ENCODE measurements at places on chromosomes 1 and 21. TPM values are rescaled to one million over a fixed set of nuclear protein-coding genes. Genes with fewer than 3 reads are reported as not detected.
A peak's percentile ranks its signal among the peaks of the same experiment; 100 is the strongest.

DNA sequence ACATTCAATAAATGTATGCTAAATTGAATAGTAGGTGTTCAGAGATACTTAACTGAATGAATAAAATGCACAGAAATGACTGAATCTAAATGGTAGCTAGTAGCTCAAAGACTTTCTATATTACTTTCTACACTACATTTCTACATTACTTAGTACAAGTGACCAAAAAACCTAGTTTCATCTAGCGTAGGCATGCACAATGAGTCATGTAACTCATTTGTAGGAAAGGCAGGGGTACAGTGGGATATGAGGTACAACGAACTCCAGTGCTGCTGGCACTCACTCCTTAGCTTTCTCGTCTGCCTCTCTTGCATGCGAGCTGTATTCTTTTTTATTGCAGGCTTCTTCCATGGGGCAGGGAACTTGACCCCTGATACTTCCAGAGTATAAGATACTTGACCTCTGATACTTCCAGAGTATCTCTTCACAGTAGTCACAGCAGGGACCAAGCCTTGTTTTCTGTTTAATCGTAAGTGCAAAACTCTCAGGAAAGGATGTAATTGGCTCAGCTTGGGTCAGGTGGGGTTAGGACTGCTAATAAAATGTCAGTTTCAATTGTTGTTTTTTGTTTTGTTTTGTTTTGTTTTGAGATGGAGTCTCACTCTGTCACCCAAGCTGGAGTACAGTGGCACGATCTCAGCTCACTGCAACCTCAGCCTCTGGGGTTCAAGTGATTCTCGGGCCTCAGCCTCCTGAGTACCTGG is 4.9 kb upstream of the ATP2B4 start:
- no peak for DNase-seq
- H3K27ac ChIP-seq, result peak overlapping the region; percentile 87
- H3K27me3 ChIP-seq, result peaks cover 1% of the 10 kb centered on the region
- peaks cover 65% of the 10 kb centered on the region for H3K4me1 ChIP-seq

DNA sequence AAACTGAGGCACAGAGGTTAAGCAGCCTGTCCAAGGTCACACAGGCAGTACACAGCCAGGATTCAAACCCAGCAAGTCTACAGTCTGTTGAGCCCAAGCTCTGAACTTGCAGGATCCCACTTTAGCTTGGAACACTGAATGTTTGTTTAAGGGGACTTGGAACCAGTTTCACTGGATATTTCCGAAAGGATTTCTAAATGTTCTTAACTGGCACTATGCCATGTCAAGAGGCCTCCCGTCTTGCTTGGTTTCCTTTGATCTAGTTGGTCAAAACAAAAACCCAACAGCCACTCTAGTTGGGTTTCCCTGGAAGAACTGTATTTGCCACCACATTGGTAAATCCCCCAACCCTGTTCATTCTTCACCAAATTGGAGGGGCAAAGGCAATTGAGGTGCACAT is 317.6 kb upstream of the KAZN start:
- no peaks in the 10 kb centered on the region for H3K36me3 ChIP-seq
- no peak overlapping the region for H3K4me3 ChIP-seq
- no peak for DNase-seq

DNA sequence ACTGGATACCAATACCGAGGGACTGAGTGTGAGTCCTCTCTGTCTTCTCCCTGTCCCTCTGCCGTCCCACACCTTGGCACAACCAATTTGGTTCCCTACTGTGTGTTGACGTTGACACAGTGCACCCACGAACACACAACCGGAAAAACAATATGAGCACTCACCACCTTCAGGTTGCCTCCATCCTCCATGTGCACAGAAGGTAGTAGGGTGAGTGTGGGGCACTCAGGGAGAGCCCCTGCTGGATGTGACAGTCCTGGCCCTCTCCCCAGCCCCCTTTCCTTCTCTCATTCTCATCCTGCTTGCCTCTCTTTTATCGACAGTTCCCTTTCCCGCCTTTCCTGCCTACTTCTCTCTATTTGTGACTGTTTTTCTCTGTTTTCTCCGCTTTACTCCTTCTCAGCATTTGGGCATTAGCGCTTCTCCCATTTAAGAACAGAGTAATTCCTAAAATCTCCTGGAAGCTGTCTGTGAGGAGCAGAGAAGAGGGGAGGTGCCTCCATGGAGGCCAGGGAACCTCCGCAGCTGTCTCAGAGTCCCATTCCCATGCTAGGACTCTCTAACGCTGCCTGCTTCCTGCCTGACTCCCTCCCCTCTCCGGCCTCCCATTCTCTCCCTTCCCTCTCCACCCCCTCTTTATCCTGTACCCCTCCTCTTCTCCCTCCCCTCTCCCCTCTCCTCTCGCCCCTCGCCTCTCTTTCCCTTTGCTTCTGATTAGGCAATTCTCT is 16.4 kb downstream of the CADM3 start:
- H3K36me3 ChIP-seq, result no peaks in the 10 kb centered on the region
- DNase-seq, result no peak
- no peak overlapping the region for H3K27ac ChIP-seq
- no peaks in the 10 kb centered on the region for H3K4me1 ChIP-seq

DNA sequence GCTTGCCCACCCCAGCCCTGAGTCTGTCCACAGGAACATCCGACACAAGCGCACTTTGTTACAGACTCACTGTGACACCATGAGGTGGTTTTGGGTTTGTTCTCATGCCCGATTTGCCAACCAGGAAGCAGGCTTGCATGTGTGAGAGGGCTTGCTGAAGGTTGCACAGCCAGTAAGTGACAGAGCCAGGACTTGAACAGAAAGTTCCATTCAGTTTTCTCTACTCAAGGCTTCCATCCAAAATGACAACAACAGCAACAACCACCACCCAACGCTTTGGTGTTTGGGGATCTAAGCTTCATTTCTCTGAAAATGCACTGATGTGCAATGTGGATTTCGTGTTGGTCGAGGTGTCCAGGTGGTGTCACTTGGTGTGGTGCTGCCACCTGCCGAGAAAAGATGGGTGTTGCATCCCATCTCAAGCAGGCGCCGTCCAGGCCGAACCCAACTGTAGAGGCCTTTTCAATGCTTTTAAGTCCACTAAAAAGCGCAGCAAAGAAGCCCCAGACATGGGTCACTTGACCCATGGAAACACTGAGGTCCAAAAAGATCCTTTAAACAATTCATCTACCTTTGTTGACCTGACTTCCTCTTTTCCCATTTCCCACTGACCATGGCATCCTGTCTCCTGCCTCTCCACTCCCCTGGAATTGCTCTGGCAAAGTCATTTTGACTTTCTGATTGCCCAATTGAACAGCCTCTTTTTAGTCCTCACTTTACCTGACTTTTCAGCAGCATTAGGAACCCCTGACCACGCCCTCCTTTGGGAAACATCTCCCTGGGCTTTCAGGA is 12.2 kb downstream of the CITED4 start:
- no peaks in the 10 kb centered on the region for H3K27me3 ChIP-seq
- H3K27ac ChIP-seq, result peak overlapping the region; percentile 4
- peak; percentile 70 for DNase-seq
- no peaks in the 10 kb centered on the region for H3K36me3 ChIP-seq
- peaks cover 34% of the 10 kb centered on the region for H3K4me1 ChIP-seq

GRCh38 chr1:16117369-16117768 is 38.5 kb downstream of the EPHA2 start:
- H3K27me3 ChIP-seq, result no peaks in the 10 kb centered on the region
- H3K36me3 ChIP-seq, result no peaks in the 10 kb centered on the region
- no peak for DNase-seq
- no peak overlapping the region for H3K27ac ChIP-seq
- H3K4me1 ChIP-seq, result no peaks in the 10 kb centered on the region

DNA sequence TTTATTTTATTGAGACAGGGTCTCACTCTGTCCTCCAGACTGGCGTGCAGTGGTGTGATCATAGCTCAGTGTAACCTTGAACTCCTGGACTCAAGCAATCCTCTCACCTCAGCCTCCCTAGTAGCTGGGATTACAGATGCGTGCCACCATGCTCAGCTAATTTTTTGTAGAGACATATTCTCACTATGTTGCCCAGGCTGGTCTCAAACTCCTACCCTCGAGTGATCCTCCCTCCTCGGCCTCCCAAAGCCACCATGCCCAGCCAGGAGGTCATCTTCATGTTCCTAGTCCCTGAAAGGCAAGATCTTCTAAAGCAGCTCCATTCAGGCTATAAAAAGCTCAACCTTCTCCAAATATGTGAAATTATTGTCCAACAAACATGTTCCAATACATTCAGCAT is 53.9 kb downstream of the TOR1AIP2 start:
- H3K27ac ChIP-seq, result no peak overlapping the region
- peaks cover 2% of the 10 kb centered on the region for H3K27me3 ChIP-seq
- no peak overlapping the region for H3K4me3 ChIP-seq

GRCh38 chr1:171160639-171161354 is 24.3 kb upstream of the FMO2 start:
- DNase-seq, result no peak
- no peak overlapping the region for H3K4me3 ChIP-seq
- H3K4me1 ChIP-seq, result no peaks in the 10 kb centered on the region
- H3K27me3 ChIP-seq, result peaks cover 5% of the 10 kb centered on the region

DNA sequence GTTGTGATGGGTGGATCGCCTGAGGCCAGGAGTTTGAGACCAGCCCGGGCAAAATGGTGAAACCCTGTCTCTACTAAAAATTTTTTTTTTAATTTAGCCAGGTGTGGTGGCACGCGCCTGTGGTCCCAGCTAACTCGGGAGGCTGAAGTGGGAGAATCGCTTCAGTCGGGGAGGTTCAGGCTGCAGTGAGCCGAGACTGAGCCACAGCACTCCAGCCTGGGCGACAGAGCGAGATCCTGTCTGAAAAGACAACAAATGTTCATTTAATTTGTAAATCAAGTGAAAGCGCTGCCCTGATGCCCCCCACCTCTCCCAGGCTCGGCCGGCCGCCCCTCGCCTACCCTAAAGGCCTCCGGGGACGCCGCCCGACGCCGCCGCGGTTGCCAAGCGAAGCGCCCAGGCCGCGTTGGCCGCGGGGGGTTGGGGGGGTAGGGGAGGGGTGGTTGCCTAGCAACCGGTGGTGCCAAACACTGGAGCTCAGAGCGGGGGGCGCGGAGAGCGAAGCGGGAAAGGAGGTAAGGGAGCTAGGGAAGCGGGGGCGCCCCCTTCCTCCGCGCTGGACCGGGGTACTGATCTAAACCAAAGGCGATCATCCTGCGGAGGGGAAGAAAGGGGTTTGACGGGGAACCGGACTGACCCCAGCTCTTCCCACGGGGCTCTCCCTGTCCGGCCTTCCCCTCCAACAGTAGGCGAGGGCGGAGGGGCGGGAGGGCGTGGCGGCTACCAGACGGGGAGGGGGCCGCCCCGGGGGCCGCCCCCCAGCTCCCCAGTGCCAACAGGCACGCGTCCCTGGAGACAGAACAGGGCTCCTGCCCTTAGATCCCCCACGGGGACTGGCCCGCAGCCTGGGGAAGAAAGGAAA is at the start of gene TEKT2:
TEKT2 (plus strand) TSS at position 460 of the 862 bp plus-strand sequence. CDS start 828 bp downstream, outside the sequence.
- no peaks in the 10 kb centered on the region for H3K36me3 ChIP-seq
- no peak within 1 kb of the TSS for H3K27ac ChIP-seq
- no peak within 1 kb of the TSS for H3K4me3 ChIP-seq
- DNase-seq, result no peak
- no peaks in the 10 kb centered on the region for H3K4me1 ChIP-seq

- no peaks in the 10 kb centered on the region for H3K36me3 ChIP-seq
- no peak for DNase-seq
- H3K27ac ChIP-seq, result no peak overlapping the region
- H3K27me3 ChIP-seq, result no peaks in the 10 kb centered on the region
- H3K4me1 ChIP-seq, result no peaks in the 10 kb centered on the region
Observed at GRCh38 chr1:16116002-16116401, 39.9 kb downstream of the EPHA2 start.

DNA sequence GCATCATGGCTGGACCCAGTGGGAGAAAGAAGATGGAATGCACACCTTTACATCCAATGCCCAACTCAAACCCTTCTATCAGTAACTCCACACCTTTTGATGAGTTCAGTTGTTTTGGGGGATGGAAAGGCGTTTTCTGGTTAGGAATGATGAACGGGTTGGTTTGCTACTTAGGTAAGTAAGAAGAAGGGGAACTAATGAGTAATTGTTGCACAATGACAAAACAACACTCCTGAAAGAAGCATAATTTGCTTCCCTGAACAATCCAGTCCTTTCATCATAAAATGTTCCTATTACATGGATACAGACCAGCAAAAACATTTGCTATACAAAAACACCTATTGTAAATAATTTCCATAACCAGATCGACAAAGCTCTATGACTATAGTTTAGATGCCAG is 35.9 kb upstream of the NFIA start:
- no peaks in the 10 kb centered on the region for H3K36me3 ChIP-seq
- H3K4me3 ChIP-seq, result no peak overlapping the region
- peaks cover 40% of the 10 kb centered on the region for H3K27me3 ChIP-seq
- DNase-seq, result no peak
- H3K4me1 ChIP-seq, result peaks cover 10% of the 10 kb centered on the region

DNA sequence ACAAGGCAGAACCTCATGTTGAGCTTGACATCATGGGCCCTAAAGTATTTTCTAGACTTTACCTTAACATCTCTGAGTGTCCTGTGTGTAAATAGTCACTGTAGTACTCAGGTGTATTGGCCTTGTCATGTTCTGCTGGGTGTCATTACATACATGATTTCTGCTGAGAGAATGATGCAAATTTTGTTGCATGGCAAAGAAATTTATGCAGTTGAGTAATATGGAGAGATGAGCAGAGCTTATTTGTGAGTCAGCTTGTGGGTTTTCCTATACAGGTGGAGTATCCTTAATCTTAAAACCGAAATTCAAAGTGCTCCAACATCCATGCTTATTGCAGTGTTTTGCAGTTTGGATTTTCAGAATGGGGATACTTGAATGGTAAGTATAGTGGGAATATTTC is 36.6 kb downstream of the RGL1 start:
- H3K36me3 ChIP-seq, result no peaks in the 10 kb centered on the region
- peak overlapping the region; percentile 89 for H3K27ac ChIP-seq
- H3K4me3 ChIP-seq, result peak overlapping the region; percentile 57
- no peaks in the 10 kb centered on the region for H3K27me3 ChIP-seq
- H3K4me1 ChIP-seq, result peaks cover 33% of the 10 kb centered on the region
- no peak for DNase-seq

DNA sequence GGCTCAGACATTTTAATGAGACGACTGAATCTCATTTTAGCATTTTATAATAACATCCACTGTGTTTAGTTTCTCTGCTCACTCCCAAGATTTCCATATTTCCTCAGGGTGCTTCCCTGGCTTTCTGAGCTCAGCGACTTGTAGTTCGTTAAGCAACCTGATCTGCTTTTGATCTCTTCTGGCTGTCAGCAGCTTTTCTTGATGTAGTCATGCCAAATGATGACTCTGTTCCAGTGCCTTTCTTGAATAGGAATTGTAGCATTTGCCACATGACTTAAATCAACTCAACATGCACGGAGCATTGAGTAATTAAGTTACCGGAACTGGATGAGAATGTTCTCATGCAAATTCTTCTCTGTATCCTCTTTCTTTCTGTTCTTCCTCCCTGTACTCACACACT is 246.1 kb downstream of the FMN2 start:
- H3K27ac ChIP-seq, result no peak overlapping the region
- no peak overlapping the region for H3K4me3 ChIP-seq
- no peak for DNase-seq
- no peaks in the 10 kb centered on the region for H3K4me1 ChIP-seq
- H3K27me3 ChIP-seq, result no peaks in the 10 kb centered on the region

The LCE1B gene
- not detected for total RNA-seq

The LRP8 gene
- 87.4 TPM for total RNA-seq

The UQCRHL gene
- 1.3 TPM for total RNA-seq

The SIKE1 gene
- total RNA-seq, result 65.0 TPM

The BARHL2 gene
- not detected for total RNA-seq

All from activated T-helper 1 cell treated with anti-CD3 and anti-CD28 coated beads, Interleukin-12 subunit alpha, Interleukin-12 subunit beta, Interleukin-2, Interleukin-4 antibody, amounts not matched to agents 30 ng/mL and 10 ng/mL and 1 ng/mL, durations not matched to agents 14 hours and 24 hours and 36 hours (primary cell).